ENCODE measurements at places on chromosomes 11 and 22. TPM values are rescaled to one million over a fixed set of nuclear protein-coding genes. Genes with fewer than 3 reads are reported as not detected.

The SMC1B gene
- not detected for polyA plus RNA-seq

- no peak for DNase-seq
Measured at GRCh38 chr11:45392591-45393091, 106.5 kb upstream of the SYT13 start.

DNA sequence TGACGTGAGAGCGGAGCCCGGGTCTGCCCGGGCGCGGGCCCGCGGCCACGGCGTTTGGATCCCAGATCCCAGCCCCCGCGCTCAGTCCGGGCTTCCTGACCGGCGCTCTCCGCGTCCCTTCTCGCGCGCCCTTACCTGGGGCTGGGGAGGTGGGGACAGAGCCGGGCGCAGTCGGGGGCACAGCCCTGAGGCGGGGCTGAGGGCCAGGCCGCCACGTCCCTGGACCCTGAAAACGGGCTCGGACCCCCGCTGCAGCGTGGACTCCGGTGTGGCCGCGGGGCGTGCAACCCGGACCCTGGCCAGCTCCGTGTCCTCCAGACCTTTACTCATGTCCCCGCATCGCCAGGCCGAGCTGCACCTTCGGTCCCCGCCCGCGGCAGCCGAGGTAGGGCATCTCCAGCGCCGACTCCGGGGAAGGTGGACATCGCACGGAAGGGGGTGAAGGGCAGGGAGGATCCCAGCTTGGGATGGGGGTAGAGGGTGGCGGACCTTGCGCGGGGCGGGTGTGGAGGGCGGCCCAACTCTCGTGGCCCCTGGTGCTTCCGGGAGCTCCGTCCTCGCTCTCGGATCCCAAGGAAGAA is 9.9 kb upstream of the AIFM3 start:
- no peak for DNase-seq

GRCh38 chr22:49966774-49967705 is 6.5 kb downstream of the PIM3 start:
- DNase-seq, result no peak

DNA sequence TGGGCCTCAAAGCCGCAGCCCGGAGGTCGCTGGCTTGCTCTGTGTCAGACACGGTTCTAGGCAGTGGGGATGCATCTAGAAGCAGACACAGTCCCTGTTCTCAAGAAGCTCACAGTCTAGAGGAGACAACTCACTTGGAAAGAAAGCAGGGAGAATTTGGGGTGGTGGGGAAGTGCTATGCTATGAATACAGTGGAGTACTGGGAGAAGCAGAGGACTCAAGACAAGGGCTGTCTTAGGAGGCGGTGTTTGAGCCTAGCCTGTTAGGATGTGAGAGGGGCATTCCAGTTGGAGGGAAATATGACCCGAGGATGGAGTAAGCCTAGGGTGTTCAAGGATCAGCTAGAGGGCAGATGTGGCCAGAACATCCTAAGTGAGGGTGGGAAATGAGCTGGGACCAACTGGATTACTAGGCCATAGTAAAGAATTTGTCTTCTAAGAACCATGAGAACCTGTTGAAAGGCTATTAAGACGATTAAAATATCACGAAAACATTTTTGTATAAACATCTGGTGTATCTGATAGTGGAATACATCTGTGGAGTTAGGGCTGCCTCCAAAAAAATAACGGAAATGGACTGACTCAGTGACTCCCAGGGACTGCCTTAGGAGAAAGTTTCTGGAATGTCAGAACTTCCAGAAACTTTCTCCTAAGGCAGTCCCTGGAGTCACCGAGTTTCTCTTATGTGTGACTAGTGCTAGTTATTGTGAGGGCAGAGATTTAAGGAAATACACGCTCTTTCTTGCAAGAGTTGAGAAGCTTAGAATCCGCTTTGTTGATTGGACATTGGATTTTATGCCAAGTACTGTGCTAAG is 1.1 kb upstream of the PITPNB start:
- peak; percentile 26 for DNase-seq

- DNase-seq, result no peak
Measured at GRCh38 chr22:44085743-44086270, 61.7 kb downstream of the PARVB start.

- DNase-seq, result no peak
Measured at GRCh38 chr11:63537293-63538101, 889 bp downstream of the PLAAT4 start.

- no peak for DNase-seq
Measured at GRCh38 chr11:48093795-48094642, 113.7 kb downstream of the PTPRJ start.

DNA sequence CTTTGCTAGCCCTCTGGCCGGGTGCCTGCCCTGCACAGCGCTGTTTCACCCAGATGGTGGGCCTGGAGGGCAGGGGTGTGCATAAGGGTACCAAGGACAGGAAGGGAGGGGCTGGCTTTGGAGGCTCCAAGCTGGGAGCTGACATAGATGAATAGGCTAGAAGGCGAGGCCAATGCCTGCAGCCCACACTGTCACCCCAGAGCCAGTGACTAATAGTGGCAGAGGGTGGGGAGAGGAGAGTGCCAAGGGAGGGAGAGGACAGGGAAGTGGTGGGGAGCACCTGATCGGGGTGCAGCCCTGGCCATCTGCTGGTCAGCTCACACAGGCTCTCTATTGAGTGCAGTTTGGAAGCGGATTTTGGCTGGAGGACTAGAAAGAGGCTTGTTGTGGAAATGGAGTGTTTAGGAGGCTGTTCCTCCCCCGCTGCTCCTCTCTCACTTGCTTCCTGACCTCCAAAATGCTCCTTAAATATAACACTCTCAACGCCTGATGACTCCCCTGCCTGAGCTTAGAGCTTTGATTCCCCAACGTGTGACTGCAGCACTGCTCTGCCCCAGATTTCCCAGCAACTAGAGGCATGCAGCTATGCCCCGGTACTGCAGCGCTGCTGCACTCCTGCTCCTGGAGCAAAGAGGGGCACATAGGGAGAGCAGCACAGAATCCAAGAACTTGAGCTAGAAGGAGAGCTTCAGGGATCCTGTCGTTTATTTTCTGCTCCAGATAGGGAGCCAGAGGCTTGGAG is 89.2 kb downstream of the GRAMD1B start:
- DNase-seq, result no peak

DNA sequence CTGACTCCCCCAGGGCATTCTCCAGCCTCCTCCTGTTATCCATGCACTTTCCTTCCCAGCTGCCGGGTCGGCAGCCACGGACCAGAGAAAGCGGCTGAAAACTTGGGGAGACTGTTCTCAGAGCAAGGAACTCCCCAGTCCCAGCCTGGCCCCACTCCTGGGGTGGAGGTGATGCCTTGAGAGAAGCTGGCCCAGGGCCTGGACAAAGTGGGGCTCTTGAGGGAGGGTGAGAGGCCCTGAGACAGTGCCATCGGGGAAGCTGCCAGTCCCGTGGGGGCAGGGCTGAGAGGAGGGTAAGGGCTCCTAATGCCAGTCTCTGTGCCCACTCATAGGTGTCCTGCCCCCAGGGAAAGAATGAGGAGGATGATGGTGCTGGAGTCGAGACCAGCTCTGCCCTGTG is 53.8 kb downstream of the FLRT1 start:
- no peak for DNase-seq

DNA sequence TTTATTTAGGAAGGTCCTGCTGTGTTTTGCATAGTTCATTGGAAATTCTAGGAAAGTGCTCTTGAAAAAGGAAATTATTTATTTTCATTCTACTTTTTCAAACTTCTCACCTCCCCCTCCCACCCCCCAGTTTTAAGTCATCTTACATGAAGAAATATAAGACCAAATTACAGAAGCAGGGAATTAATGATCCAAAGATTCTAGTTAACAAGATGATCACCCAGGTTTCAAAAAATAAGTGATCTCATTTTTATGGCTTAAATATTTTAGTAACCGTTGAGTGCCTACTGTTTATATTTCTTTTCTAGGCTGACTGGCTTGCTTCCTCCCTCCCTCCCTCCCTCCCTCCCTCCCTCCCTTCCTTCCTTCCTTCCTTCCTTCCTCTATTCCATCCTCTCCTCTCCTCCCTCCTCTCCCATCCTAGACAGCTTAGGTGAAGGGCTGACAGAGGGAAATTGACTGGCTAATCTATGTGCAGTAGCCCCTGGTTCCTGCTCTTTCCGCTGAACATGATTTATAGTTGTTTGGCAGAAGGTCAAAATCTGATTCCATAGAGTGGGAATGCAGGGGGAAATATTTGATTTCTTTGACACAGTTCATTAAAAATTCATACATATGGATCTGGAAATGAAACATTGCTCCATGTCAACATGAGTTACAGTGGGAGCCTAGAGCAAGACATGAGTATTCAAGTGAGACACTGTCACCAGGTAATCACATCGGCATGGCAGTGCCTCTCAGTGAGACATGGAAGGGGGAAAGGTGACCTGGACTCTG is 123.4 kb downstream of the COMMD9 start:
- no peak for DNase-seq

DNA sequence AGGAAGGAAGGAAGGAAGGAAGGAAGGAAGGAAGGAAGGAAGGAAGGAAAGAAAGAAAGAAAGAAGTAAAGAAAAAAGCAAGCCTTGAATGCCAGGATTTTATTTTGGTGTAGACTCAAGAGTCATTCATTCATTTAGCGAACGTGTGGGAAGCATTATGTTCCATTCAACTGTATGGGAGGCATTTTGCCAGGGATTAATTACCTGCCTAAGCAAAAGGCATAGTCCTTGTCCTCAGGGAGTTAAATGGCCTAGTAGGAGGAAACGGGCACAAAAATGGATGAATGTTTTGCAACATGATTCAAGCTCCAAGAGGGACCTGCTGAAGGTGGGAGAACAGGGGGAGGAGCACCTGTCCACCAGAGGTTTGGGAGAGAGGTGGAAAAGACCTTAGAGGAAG is 16.2 kb upstream of the ZNRF3 start:
- no peak for DNase-seq

- DNase-seq, result no peak
Measured at GRCh38 chr11:64501500-64502427, 89.3 kb upstream of the SLC22A12 start.

DNA sequence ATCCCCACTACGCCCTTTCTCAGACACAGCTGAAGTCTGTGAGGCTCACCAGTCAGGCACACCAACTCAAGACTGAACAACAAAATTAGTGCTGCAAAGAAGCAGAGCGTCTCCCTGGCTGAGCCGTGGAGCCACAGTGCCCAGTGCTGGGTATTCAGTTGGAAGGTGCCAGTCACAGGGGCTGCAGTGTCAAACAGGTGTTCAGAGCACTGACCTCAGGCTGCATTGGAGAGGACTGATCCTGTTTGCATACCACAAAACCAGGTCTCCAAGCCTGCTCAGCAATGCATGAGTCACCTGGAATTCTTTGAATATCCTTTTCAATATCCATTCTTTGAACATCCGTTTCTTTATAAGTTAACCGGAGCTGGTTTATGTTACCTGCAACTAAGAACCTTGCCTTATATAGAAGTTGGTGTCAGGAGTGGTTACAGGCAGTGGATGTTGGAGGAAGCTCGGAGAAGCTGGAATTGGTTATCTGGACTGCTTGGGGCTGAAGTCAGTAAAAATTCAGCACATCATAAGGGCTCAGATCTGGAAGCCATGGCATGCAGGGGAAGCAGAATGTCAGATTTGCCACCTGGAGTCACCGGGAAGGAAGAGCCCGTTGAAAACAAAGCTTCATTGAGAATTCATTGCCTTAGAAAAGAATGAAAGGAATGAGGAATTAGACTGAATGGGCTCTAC is 30.3 kb downstream of the PDGFB start:
- DNase-seq, result no peak

The TRIM49 gene
- not detected for polyA plus RNA-seq

The PNPLA5 gene
- not detected for polyA plus RNA-seq

Data from BJ (cell line).